ENCODE measurements at places on chromosomes 16 and 17. TPM values are rescaled to one million over a fixed set of nuclear protein-coding genes. Genes with fewer than 3 reads are reported as not detected.

SP6 gene
- 1.0 TPM for total RNA-seq

CDRT15 gene
- total RNA-seq, result not detected

CLEC3A gene
- total RNA-seq, result not detected

VAT1L gene
- total RNA-seq, result 0.05 TPM

C16orf74 gene
- 0.57 TPM for total RNA-seq

ZC3H7A gene
- 56.0 TPM for total RNA-seq

TP53TG3F gene
- not detected for total RNA-seq

GRB7 gene
- total RNA-seq, result 4.5 TPM

GUCY2D gene
- total RNA-seq, result 0.05 TPM

LGALS9B gene
- not detected for total RNA-seq

CRYM gene
- 0.37 TPM for total RNA-seq

DNA sequence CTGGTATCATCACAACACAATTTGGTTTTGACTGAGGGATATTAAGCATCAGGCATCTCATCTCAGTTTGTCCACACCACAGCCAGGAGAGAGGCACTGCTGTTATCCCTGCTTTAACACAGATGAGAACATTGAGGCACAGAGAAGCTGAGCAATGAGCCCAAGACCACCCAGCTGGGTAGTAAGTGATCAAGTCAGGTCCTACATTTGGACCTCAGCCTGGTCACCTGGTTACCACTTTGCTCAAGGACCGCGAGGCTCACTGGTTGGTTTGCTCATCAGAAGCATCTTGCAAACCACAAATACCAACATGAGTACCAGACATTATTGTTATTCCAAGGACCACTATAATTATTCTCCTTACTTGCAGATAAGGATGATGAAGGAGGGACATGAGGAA lies 245.5 kb downstream of the CBLN1 start:
- no peak overlapping the region for H3K4me3 ChIP-seq
- H3K27ac ChIP-seq, result no peak overlapping the region
- H3K36me3 ChIP-seq, result no peaks in the 10 kb centered on the region
- no peak for DNase-seq

DNA sequence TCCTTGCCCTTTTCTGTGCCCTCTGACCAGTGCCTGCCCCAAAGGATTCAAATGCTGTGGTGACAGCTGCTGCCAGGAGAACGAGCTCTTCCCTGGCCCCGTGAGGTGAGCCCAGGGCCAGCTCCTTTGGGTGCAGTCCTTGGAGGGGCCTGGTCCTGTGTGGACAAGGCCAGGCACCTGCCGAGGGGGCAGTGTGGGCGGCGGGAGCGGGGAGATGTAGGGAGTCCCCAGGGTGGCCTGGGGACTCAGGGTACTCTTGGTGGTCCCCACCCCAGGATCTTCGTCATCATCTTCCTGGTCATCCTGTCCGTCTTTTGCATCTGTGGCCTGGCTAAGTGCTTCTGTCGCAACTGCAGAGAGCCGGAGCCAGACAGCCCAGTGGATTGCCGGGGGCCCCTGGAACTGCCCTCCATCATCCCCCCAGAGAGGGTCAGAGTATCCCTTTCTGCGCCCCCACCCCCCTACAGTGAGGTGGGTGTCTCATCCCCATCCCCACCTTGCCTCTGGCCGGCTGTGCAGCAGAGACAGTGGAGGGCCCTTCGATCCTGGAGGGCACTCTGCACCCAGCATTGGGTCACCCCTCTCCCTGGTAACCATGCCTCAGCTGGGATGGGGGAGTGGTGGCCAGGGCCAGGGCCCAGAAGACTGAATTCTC lies 4.4 kb downstream of the TMEM92 start:
- DNase-seq, result no peak
- no peaks in the 10 kb centered on the region for H3K4me1 ChIP-seq
- H3K36me3 ChIP-seq, result no peaks in the 10 kb centered on the region
- H3K27me3 ChIP-seq, result no peaks in the 10 kb centered on the region
- no peak overlapping the region for H3K4me3 ChIP-seq

DNA sequence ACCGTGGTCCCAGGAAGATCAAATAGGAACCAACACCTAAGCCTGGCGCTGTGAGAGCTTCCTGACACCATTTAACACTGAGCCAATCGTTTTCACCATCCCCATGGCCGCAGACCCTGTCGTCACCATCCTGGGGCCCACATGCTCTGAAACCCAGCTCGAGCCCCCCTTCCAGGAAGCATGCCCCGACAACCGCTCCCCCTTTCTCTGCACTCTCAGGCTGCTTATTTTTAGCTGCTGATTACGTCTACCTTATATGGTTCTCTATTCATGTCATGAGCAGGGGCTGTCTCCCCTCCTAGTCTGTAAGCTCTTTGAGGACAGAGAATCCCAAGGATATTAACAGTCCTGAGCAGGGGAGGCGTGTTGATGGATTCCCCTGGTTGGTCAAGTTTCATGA lies 10.5 kb downstream of the SRL start:
- H3K27me3 ChIP-seq, result no peaks in the 10 kb centered on the region
- no peak overlapping the region for H3K4me3 ChIP-seq
- no peak for DNase-seq
- no peaks in the 10 kb centered on the region for H3K4me1 ChIP-seq
- no peaks in the 10 kb centered on the region for H3K36me3 ChIP-seq

- H3K36me3 ChIP-seq, result no peaks in the 10 kb centered on the region
- no peak overlapping the region for H3K27ac ChIP-seq
- H3K27me3 ChIP-seq, result no peaks in the 10 kb centered on the region
- no peak for DNase-seq
- H3K4me1 ChIP-seq, result no peaks in the 10 kb centered on the region
These were observed 36.6 kb downstream of the UBE2G1 start for GRCh38 chr17:4329838-4330237.

GRCh38 chr16:19497176-19497575 lies 24.7 kb downstream of the GDE1 start:
- no peak overlapping the region for H3K4me3 ChIP-seq
- no peaks in the 10 kb centered on the region for H3K4me1 ChIP-seq
- H3K36me3 ChIP-seq, result no peaks in the 10 kb centered on the region
- DNase-seq, result no peak
- H3K27me3 ChIP-seq, result no peaks in the 10 kb centered on the region

DNA sequence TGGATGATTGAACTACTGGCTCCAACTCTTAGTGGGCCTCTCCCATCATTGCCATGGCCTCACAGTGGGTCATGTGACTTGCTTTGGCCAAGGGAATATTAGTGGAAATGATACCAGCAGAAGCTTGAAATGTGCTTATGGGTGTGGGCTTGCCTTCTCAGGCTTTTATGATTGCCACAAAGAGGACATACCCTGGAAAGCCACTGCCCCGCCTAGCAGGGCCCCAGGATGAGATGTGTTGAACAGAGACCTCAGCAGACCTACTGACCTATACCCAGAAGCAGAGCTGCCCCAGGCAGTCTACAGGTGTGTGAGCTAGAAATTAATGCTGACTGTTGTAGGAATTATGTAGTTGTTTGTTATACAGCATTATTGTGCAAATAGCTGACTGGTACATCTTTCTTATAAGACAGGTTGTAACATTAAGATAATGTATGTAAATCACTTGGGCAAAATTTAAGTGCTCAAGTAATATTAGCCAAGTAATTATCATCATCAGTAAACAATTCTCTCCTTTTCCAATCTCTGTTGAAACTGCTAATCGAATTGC lies 67.8 kb upstream of the CDH5 start:
- DNase-seq, result no peak
- no peaks in the 10 kb centered on the region for H3K27me3 ChIP-seq
- H3K27ac ChIP-seq, result no peak overlapping the region
- H3K36me3 ChIP-seq, result no peaks in the 10 kb centered on the region

GRCh38 chr16:981695-982144 lies at the start of gene SOX8:
SOX8 (plus strand) TSS chr16:981770; CDS start chr16:981923, 153 bp downstream.
- no peak within 1 kb of the TSS for H3K27ac ChIP-seq
- H3K36me3 ChIP-seq, result no peaks in the 10 kb centered on the region
- peaks cover 16% of the 10 kb centered on the region for H3K27me3 ChIP-seq
- peak within 1 kb of the TSS; percentile 36 for H3K4me3 ChIP-seq
- no peak for DNase-seq

- H3K4me3 ChIP-seq, result no peak overlapping the region
- H3K36me3 ChIP-seq, result no peaks in the 10 kb centered on the region
- DNase-seq, result no peak
- H3K27me3 ChIP-seq, result no peaks in the 10 kb centered on the region
- H3K4me1 ChIP-seq, result no peaks in the 10 kb centered on the region
These were observed 96.8 kb upstream of the PSMD7 start for GRCh38 chr16:74199842-74200124.

- no peak overlapping the region for H3K4me3 ChIP-seq
- H3K4me1 ChIP-seq, result peaks cover 49% of the 10 kb centered on the region
- no peaks in the 10 kb centered on the region for H3K36me3 ChIP-seq
- no peak overlapping the region for H3K27ac ChIP-seq
- DNase-seq, result no peak
These were observed 6.6 kb downstream of the ST3GAL2 start for GRCh38 chr16:70432356-70432722.

DNA sequence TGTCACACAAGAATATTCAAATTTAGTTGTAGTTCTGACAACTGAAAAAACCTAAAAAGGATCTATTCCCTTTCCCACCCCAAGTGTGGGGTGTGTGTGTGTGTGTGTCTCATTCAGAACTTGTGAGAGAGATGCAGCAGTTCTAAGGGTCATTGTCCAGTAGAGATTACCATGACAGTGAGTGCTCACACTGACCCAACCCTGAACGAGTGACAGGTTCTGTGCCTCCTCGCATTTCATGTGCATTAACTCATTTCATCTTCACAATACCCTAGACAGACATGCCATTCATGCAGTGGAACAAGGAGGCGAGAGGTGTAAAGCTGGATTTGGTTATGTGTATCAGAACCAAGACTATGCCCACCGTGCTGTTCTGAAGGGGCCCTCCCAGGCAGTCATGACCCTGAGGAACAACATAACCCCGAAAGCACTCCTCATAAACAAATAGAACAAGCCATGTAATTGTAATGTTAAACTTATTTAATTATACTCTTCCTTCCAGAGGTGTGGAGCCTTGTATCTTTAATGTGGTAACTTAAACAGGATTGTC lies 102.1 kb downstream of the CLEC16A start:
- H3K4me1 ChIP-seq, result peaks cover 4% of the 10 kb centered on the region
- no peak overlapping the region for H3K27ac ChIP-seq
- no peaks in the 10 kb centered on the region for H3K27me3 ChIP-seq
- no peak for DNase-seq
- no peaks in the 10 kb centered on the region for H3K36me3 ChIP-seq

DNA sequence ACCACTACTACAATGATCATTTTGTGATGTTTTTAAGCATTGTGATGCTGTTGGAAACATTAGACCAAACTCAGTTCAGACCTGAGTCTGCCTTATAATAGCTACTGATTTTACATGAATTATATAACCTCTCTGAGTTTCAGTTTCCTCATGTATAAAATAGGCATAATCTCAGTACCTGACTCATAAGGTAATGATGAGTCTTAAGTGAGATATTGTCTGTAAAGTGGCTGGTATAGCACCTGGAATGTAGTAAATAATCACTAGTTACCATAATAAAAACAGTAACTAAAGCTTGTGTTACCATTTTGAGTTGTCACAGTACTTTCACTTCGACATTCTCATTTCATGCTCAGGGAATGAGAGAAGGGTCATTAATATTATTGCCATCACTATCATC lies 381.5 kb upstream of the SALL1 start:
- no peaks in the 10 kb centered on the region for H3K4me1 ChIP-seq
- no peak overlapping the region for H3K27ac ChIP-seq
- no peaks in the 10 kb centered on the region for H3K36me3 ChIP-seq
- no peaks in the 10 kb centered on the region for H3K27me3 ChIP-seq

DNA sequence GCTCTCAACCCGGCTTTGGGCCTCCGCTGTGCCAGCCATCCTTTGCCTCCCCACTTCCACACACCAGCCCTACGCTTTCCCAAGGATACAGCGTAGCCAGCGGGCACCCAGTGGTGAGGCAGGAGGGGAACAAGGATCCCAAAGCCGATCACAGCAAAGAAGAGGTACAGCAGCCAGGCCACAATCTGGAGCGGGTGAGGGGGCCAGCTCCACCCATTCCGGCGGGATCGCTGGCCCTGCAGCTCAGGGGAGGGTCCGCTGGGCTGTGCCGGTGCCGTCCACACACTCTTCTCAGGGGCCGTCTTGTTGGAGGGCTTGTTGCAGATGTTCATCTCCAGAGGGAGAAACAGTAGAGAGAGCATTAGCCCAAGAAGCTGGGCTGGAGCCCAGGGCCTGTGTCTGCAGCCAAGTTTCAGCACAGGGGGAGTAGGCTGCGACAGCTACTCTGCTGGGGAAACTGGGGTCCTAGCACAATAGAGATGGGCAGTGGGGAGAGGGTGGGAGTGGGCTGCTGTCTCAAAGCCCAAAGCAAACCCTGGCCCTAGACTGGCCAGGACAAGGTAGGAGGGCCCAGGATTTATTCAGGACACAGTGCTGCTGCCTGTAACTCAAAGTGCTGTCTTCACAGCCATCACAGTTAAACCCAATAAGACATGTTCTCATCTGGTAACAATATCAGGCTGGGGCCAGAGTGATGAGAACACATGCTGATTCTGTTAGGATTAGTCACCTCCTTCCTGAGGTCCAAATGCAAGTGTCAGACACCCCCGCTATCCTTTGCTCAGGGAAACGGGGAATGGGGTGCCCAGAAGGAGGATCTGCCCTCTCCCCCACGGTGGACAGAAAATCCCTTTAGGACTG lies 9.9 kb downstream of the ZDHHC1 start:
- H3K27me3 ChIP-seq, result no peaks in the 10 kb centered on the region
- peak; percentile 63 for DNase-seq
- H3K27ac ChIP-seq, result no peak overlapping the region
- H3K4me1 ChIP-seq, result no peaks in the 10 kb centered on the region
- H3K36me3 ChIP-seq, result no peaks in the 10 kb centered on the region

DNA sequence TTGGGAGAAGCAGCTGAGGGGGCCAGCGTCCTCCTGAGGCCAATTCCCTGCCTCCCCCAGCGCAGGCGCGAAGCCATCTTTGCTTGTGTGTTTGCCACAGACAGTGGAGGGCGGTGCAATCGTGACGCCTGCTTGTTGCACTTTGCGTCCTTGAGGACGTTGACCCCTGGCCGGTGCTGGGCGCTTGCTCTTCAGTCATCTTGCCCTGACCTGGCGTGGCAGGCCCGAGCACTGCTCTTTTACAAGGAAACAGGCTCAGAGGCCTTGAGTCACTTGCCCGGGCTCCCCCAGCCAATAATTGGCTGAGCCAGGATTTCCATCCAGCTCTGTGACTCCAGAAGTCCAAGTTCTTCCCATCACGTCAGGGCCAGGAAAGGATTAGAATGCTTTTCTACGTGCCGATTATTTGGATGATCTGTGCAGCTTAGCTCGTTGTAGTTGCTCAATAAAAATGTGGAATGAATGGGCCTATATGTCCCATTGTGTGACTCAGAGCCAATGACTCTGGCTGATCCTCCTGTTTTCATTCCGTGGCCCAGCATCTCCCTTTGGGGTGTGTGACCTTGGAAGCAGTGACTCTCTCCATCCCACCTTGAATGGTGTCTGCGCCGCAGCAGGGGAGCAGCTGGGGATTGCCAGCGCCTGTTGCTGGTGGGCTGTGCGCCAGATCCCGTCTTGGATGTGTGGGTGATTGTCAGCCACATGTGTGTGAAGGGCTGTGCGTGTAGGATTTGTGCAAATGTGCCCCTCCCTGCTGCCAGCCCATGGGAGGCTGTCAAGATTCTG lies 214.1 kb downstream of the SEC14L1 start:
- H3K4me3 ChIP-seq, result no peak overlapping the region
- H3K4me1 ChIP-seq, result peaks cover 34% of the 10 kb centered on the region
- H3K27ac ChIP-seq, result peak overlapping the region; percentile 74
- no peaks in the 10 kb centered on the region for H3K27me3 ChIP-seq
- peak; percentile 94 for DNase-seq

- H3K4me3 ChIP-seq, result no peak overlapping the region
- no peak for DNase-seq
- no peak overlapping the region for H3K27ac ChIP-seq
- H3K36me3 ChIP-seq, result no peaks in the 10 kb centered on the region
- H3K27me3 ChIP-seq, result no peaks in the 10 kb centered on the region
These were observed 14.2 kb upstream of the HAPSTR1 start for GRCh38 chr16:9077091-9077809.

GRCh38 chr16:2786061-2786825 lies 1.1 kb downstream of the PRSS33 start:
- H3K4me1 ChIP-seq, result no peaks in the 10 kb centered on the region
- no peaks in the 10 kb centered on the region for H3K27me3 ChIP-seq
- no peak overlapping the region for H3K27ac ChIP-seq
- H3K36me3 ChIP-seq, result no peaks in the 10 kb centered on the region

Data from ovary (tissue), 10 donors.